ENCODE measurements at places on chromosomes 16 and 17. TPM values are rescaled to one million over a fixed set of nuclear protein-coding genes. Genes with fewer than 3 reads are reported as not detected.
A peak's percentile ranks its signal among the peaks of the same experiment; 100 is the strongest.

- DNase-seq = peak; percentile 37
Observed at GRCh38 chr16:57194512-57194911, 8.4 kb downstream of the RSPRY1 start.

The MAPT gene
- total RNA-seq = 14.1 TPM

- DNase-seq = no peak
Observed at GRCh38 chr17:81052199-81052997, 17.4 kb downstream of the BAIAP2 start.

GRCh38 chr17:61338000-61338798 lies 61.4 kb upstream of the TBX2 start:
- DNase-seq = peak; percentile 37

The GGT6 gene
- 10.5 TPM for total RNA-seq

Data from tongue (tissue), 3 donors.